ENCODE measurements at places on chromosomes 6 and 20.
A peak's percentile ranks its signal among the peaks of the same experiment; 100 is the strongest.

GRCh38 chr6:132505158-132505557, 7.8 kb downstream of the STX7 start:
- DNase-seq = no peak

DNA sequence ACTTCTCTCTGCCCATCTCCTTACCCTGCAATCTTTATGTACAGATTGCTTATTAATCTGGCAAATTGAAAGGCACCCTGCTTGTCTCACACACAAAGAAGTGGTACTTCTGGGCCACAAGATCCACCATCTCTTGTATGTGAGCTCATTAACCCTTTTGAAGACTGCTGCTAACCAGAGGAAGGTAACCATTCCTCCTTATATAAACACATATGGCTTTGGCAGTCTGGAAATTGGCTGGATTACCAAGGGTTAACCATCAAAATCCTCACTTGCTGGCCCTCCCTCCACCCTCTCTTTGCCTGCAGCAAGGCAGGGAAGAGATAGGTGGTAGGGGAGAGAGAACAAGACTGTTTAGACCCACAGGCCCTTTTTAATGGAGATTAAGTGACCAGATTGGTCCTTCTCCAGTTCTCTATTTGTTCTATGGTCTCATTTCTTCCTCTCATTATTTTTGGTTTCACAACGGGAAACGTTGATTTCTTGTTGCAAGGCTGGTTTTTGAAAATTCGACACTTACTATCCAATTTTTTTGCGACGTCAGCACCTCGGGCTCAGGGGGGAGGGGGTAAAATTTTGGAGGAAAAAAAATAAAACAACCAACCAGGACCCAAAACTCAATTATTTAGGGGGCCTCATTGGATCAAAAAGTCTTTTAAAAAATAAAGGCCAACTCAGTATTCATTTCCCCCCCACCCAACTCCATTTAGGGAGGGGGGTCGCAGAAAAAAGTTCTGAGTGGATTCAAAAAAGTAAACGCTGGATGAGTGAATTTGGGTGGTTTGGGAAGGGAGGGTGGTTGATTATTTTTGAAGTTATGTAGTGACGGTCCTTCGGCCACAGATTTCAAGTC, 859 bp downstream of the PPP1R10 start:
- no peak for DNase-seq

DNA sequence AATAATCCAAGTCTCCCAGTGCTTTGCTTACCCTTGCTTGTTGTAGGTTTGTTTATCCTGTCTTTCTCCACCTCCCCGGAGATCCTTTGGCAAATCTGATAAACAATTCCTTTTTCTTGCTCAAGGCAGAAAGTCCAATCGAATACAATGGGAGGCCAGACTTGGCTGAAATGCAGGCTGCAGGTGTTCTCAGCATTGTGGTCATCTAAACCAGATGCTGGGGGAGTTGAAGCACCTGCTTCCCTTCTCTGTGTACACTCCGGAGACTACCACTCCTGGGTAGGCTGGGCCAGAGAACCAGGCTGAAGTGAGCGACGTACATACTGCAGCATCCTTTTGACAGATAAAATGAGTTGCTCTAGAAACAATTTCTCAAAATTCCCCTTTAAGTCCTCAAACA, 82.6 kb upstream of the PREP start:
- DNase-seq = no peak

- no peak for DNase-seq
Observed at GRCh38 chr6:87344731-87345130, at the start of gene C6orf163. Gene C6orf163, plus strand, starts transcription at chr6:87344813. Its CDS starts 287 bp downstream, at chr6:87345100.

DNA sequence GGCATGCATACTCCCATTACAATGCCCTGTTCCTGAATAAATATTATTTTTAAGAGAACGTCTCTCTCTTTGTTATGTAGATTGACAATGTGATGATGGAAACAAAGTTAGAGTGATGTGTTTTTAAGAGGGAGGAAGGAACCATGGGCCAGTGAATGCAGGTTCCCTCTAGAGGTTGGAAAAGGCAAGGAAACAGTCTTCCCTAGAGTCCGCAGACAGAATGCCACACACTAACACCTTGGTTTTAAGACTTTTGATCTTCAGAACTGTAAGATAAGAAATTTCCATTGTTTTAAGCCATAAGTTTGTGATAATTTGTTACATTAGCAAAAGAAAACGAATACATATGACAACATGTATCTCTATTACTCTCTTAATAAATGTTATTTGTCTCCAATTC, 4.7 kb upstream of the CENPW start:
- DNase-seq = no peak

GRCh38 chr20:59291740-59292383, 8.5 kb upstream of the EDN3 start:
- no peak for DNase-seq

- no peak for DNase-seq
Observed at GRCh38 chr20:45080867-45081624, 19.9 kb downstream of the KCNS1 start.

DNA sequence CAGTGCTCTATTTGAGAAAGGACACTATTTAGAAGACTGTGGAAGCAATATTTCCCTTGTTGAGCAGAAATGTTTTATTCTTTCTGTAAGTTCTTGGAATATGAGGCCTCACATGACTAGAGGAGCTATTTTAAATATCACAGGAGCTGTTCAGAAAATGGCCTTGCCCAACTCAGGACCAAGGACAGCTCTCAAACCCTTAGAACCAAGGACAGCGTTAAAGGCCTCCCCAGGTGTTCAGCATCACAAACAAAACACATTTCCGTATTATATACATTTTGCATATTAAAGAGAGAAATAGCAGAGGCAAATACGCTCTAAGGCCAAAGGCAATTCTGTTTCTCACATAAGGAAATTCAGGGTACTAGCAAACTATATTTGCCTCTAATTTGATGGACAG, 631.4 kb downstream of the CDH26 start:
- peak; percentile 63 for DNase-seq

- DNase-seq = no peak
Observed at GRCh38 chr6:7991536-7991935, 72.7 kb downstream of the BLOC1S5 start.

GRCh38 chr6:121503589-121503991, 68.1 kb downstream of the GJA1 start:
- DNase-seq = no peak

DNA sequence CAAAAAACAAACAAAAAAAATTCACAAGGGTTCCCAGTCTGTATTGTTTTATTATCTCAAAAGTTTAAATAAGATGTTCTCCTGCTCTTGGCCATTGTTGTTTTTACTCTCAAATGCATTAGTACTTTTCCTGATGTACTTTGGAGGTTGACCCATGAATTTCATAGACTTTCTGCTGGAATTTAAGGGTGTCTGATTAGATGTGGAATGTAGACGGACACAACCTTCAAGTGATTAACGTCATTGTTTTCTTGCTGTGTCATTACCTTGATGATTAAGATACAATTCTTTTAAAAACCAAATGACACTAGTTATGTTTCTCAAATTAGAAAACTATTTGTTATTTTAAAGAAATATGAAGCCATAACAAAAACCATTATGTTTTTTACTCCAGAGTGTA, 421.4 kb upstream of the RUNX2 start:
- DNase-seq = no peak

DNA sequence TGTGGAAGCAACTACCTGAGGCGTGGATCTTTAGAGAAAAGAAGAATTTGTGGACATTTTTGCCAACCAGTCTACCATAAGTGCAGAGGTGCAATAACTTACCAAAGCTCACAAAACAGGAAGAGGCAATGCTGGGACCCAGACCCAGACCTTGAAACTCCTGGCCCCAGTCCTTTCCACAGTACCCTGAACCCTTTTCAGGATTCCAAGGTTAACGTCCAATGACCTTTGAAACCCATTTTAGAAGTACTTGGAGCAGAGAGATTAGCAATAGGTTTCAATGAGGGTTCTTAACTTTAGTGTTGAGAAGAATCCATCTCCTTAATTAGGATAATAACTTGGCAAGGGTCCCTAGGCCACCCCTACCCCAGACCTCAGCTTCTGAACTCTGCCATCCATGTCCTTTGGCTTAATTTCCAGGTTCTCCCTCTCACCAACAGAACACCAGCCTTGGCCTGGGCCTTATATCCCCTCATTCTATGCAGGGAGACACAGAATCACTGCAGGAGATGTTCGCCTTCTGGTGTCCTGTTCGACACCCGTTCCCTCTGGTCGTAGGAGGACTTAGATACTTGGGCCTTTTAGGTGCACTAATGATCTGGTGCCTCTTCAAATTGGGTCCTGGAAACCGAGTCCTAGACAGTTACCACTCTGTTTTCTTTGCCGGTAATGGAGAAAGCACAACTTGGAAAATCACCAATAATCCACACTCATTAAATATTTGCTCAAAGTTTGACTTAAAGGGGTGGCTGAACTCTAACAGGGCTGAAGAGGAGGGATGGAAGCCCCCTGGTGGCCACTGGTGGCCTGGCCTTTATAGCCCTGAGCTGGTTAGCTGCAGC, 40.6 kb downstream of the ISM1 start:
- DNase-seq = peak; percentile 67

GRCh38 chr6:104548297-104548696, 311.4 kb downstream of the HACE1 start:
- DNase-seq = no peak

GRCh38 chr6:106608080-106608668, 21.1 kb downstream of the RTN4IP1 start:
- no peak for DNase-seq

DNA sequence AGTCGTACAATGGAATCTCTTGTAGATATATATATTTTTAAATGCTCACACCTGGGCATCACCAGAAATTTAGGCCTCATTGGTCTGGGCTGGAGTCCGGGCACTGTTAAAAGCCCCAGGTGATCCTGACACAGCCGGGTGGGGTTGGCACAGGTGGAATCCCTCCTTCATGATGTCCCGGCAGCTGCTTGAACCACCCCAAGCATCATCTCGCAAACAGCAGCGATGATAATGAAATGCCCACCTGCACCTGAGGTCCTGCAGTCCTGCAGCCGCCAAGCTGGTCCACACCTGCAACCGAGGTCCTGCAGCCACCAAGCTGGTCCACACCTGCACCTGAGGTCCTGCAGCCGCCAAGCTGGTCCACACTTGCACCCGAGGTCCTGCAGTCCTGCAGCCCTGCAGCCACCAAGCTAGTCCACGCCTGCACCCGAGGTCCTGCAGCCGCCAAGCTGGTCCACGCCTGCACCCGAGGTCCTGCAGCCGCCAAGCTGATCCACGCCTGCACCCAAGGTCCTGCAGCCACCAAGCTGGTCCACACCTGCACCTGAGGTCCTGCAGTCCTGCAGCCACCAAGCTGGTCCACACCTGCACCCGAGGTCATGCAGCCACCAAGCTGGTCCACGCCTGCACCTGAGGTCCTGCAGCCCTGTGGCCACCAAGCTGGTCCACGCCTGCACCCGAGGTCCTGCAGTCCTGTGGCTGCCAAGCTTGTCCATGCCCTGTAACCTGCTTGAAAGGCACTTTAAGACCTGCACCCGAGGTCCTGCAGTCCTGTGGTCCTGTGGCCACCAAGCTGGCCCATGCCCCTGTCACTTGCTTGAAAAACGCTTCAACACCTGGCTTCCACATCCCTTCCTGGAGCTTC, 261.2 kb downstream of the DLL1 start:
- no peak for DNase-seq

DNA sequence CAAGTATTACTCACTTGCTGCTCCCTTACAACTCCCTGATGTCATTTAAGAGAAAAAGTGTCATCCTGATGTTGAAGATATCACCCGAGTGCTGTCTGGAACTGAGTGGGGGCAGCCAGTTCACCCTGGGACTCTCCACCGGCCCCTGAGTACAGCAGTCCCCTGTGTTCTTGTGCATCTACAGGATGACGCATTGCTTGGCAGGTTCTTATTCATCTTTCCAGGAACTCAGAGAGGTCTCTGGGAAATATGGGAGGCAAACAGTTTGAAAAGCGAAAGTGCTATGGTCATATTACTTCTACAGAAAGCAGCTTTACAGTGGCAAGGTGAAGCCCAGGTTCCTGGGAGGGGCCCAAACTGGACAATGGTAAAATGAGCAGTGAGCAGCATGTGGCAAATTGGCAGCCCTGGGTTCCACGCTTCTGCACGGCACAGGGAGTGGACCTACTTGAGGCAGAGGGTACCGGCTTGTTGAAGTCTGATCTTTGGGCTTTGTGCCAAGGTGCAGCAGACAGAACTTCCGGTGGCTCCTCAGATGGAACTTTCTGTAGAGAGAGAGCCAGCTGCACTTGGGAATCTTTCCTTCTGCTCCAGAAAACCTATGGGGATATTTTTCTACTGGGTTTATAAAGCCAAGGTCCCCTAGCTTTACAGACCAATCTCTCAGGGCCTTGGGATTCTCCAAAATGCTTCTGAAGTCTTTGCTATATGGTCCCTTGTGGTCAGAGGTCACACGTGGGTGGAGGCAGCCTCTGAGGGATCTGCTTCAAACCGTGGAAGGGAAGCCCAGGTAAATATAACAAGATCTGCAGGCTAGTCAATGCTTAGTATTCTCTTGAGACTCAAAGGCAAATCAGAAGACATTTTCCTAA, 128.3 kb downstream of the MAP3K7 start:
- DNase-seq = no peak

DNA sequence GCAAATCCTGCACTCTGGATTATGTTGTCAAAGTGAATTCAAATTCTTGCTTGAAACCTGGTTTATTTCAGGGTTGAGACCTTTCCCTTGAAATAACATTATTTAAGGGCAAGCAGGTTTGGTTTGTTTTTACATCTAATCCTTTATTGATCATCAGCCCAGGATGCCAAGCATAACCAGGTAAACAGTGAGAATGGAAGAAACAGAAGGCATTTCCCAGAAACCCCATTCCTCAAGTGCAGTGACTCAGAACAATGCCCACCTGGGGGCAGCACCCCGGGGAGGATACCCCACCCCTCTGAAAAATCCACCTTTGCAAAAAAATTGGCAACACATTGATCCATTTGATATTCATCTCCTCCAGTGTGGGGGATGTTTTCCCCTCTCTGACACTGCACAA, 32.5 kb downstream of the POFUT1 start:
- DNase-seq = no peak

- no peak for DNase-seq
Observed at GRCh38 chr6:145187491-145188206, 547.7 kb downstream of the EPM2A start.

DNA sequence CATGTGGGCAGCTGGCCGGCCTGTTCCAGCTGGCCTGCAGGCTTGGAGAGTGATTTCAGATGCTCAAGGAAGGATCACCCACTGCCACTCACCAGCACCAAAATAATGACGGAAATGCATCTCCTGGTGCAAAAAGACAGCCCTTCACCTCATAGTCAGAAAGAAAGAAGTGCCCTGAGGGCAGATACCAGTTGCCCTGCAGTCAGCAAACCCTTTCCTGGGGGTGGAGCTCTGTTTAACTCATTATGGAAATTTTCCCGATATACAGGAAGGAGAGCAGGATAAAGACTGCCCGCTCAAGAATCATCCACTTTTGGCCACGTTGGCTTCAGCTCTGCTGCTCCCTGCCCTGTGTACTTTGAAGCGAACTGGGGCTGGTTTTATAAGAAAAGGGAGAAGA, 127.9 kb downstream of the GRM4 start:
- DNase-seq = no peak

All from nephron progenitor cell (in vitro differentiated cells).